NCI-H2029 (cell line): ENCODE measurements at places on chromosomes 2 and 18.

GRCh38 chr18:45361125-45361851, 254.0 kb upstream of the SLC14A2 start:
- DNase-seq, result no peak

GRCh38 chr18:5449858-5450509, 93.8 kb downstream of the EPB41L3 start:
- no peak for DNase-seq

DNA sequence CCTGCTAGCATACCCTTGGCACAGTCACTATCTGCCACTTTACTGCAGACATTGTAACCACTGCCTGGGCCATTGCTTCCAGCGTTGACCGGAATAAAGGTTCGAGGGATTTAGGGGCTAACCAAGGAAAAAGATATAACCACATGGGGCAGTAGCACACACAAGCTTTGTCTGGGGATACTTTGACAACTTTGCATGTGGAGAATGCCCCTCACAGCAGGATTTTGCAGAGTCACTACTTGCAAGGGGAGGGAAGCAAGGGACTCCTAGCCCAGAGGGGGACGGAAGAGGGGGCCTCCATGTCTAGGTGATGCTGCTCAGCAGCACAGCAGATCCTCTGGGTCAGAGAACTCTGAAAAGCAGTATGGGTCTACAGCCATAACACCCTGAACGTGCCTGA, 138.7 kb downstream of the SPP2 start:
- DNase-seq, result no peak

DNA sequence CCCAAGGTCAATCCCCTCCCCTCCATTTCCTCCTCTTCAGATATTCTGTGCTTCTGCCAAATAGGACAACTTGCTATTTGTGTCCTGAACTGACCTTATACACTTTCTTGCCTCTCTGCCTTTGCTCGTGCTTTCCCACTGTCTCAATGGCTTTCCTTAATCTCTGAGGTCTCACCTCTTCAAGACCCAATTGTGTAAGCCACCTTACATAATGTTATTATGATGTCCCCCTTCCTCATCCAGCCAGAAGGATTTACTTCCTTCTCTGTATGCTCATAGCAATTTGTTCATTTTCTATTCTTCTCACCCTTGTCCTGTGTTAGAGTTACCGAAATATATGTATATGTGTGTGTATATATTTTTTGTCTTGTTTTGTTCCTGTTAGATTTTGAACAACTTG, 26.9 kb upstream of the DARS1 start:
- DNase-seq, result no peak

- DNase-seq, result no peak
Observed at GRCh38 chr2:150695451-150696135, 208.1 kb upstream of the RND3 start.

- no peak for DNase-seq
Observed at GRCh38 chr2:31066551-31066950, 71.7 kb downstream of the GALNT14 start.

DNA sequence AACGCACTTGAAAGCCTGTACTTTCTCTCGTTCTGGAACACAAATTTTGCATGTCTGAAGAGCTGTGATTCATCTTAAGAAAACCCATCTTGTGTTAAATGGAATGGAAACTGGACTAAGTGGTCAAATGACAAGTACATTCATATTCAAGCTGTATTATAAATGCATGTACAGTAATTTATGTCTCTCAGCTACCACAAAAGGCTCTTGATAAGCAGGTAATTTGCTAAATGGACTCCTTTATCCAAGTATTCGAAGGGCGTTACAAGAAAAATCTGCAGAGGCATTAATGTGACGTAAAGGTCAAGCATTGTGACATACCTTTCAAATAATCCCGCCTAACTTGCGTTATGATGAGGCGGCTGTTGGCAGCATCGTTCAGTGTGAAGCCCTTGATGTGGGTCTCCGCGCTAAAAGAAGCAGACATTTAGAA, 66.6 kb downstream of the ABCG8 start:
- DNase-seq, result no peak

GRCh38 chr2:120985174-120985996, 249.7 kb downstream of the GLI2 start:
- DNase-seq, result no peak
